T-helper 17 cell (primary cell): ENCODE measurements at places on chromosomes 13 and 19. TPM values are rescaled to one million over a fixed set of nuclear protein-coding genes. Genes with fewer than 3 reads are reported as not detected.

DNA sequence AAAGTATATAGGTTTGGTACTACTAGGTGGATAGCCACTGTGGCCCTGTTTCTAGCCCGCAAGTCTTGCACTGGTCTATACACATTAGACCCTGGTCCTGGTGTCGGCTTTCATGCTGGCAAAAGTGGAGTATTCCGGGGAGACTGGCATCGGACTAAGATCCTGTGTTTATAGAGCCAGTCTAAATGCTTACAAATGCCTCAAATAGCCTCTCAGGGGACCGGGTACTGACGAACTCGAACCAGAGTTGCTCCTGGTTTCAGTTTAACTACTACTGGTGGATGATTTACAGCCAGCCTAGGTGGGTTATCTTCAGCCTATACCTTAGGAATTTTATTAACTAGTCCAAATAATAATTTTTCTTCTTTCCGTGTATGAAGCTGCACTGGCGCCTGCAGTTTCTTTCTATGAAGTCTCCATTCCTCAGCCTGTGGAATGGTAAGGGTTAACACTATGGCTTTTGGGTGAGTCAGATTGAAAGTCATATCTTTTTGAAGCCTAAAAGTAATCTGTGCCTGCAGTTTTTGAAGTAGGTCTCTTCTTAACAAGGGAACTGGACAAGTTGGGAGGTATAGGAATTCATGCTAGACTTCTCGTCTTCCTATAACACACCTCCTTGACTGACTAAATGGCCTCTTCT is 51.3 kb downstream of the OR10H4 start:
- DNase-seq, result no peak
- peak overlapping the region; percentile 52 for H3K4me3 ChIP-seq
- H3K27me3 ChIP-seq, result no peaks in the 10 kb centered on the region
- peaks cover 23% of the 10 kb centered on the region for H3K4me1 ChIP-seq
- H3K27ac ChIP-seq, result peak overlapping the region; percentile 8

DNA sequence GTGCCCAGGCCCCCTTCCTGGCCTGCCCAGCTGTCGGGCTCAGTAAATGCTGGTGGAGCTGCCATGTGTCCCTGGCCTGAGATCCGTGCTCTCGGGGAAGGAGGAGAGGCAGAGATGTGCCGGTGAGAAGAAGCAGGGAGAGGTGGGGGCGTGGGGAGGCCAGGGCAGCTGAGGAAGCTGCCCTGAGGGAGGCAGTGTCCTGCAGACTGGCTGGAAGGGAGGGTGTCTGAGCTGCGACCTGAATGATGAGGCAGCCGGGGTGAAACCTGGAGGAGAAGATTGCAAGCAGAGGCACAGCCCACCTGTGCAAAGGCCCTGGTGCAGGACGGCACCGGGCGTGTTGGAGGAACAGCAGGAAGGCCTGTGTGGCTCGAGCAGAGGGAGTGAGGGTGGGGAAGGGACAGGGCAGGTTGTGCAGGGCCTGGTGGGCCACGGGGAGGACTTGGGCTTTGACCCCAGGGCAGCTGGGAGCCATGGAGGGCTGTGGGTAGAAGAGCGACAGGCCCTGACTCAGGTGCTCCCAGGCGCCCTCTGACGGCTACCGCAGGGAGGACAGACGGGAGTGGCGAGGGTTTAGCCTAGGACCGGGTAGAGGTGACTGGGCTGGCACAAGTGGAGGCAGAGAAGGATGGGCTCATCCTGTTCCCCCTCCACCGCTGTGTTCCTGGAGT is 14.0 kb upstream of the CELF5 start:
- no peaks in the 10 kb centered on the region for H3K27me3 ChIP-seq
- H3K27ac ChIP-seq, result peak overlapping the region; percentile 27
- H3K36me3 ChIP-seq, result no peaks in the 10 kb centered on the region
- H3K4me3 ChIP-seq, result no peak overlapping the region

DNA sequence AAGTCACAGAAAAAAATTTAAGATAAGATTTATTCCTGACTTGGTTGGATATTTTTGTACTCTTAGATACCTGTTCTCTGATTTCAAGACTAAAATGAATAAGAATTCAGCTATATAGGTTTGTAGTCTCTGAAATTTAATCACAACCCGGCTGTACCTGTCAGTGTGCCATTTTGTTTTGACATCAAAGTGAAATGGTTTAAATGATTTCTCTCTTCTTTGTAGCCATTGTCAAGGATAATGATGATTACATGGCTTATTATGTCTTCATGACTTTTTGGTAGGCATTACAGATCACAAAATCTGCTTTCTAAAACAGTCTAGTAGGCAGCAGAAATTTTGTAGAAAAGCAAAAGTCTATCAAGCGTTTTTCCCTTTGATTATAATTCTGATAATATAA is 72.5 kb downstream of the PCDH17 start:
- no peaks in the 10 kb centered on the region for H3K27me3 ChIP-seq
- no peaks in the 10 kb centered on the region for H3K4me1 ChIP-seq
- no peak overlapping the region for H3K27ac ChIP-seq

- H3K27me3 ChIP-seq, result no peaks in the 10 kb centered on the region
- no peak overlapping the region for H3K27ac ChIP-seq
- no peaks in the 10 kb centered on the region for H3K4me1 ChIP-seq
Observed at GRCh38 chr13:64327505-64328194, 2902.5 kb downstream of the PCDH9 start.

GRCh38 chr19:10501971-10502523 is 1.1 kb downstream of the KEAP1 start:
- H3K4me3 ChIP-seq, result peak overlapping the region; percentile 89
- peaks cover 30% of the 10 kb centered on the region for H3K4me1 ChIP-seq
- H3K36me3 ChIP-seq, result no peaks in the 10 kb centered on the region
- no peak for DNase-seq

GRCh38 chr13:94325650-94326049 is 153.8 kb downstream of the DCT start:
- H3K27ac ChIP-seq, result no peak overlapping the region
- H3K36me3 ChIP-seq, result peaks cover 2% of the 10 kb centered on the region
- H3K4me1 ChIP-seq, result peaks cover 25% of the 10 kb centered on the region
- H3K4me3 ChIP-seq, result no peak overlapping the region
- no peak for DNase-seq

Gene C19orf38
- 2.2 TPM for total RNA-seq

Gene BRSK1
- total RNA-seq, result 7.4 TPM
